ENCODE measurements at places on chromosomes 3 and 15.

- DNase-seq = no peak
These were observed 74.9 kb upstream of the CHRNB4 start for GRCh38 chr15:78715930-78716329.

- no peak for DNase-seq
These were observed 187.9 kb downstream of the GHSR start for GRCh38 chr3:172260381-172260780.

GRCh38 chr3:128993461-128994172 lies at the start of gene CFAP92:
Gene CFAP92 (minus strand): TSS chr3:128994076. CDS start chr3:128993304, 772 bp downstream.
- peak; percentile 97 for DNase-seq

GRCh38 chr15:55372701-55373440 lies 35.3 kb downstream of the CCPG1 start:
- no peak for DNase-seq

DNA sequence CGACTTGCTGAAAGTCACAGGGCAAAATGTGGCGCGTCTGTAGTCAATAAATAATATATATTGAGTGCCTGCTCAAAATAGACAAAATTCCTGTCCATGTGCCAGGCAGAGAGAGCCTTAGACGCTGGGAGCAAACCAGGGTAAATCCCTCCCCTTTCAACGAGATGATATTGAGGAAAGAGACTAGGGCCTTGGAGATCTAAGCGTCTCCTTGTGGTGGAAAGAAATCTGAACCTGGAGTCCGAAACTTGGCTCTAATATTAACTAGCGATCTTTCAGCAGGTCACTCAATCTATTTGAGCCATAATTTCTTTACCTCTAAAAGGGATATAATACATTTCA lies 348 bp upstream of the DPP8 start:
- no peak for DNase-seq

DNA sequence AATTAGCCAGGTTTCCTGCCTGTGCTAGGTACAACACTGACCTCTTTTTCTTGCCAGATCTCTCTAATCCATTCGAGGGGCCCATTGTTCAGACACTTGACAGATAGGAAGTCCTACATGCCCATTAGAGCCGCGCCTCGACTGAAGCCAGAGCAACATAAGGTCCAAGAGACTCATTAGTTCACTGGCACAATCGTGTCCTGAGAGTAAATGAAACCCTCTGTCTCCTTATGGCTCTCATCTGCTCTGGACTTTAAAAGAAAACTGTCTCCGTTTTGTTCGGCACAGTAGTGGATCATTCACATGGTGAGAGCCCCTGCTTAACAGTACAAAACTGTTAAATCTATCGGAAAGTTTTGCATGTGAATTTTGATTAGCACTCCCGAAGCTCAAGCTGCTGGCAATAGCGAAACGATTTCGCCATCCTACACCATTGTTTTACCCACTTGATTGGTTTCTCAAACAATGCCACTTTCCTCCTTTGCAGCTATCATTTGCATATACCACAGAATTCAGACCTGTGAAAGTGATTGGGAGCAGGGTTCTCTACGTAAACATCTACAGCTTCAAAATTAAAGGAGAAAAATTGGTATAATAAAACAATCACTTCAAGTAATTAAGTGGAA lies 19.0 kb upstream of the C15orf61 start:
- DNase-seq = no peak

DNA sequence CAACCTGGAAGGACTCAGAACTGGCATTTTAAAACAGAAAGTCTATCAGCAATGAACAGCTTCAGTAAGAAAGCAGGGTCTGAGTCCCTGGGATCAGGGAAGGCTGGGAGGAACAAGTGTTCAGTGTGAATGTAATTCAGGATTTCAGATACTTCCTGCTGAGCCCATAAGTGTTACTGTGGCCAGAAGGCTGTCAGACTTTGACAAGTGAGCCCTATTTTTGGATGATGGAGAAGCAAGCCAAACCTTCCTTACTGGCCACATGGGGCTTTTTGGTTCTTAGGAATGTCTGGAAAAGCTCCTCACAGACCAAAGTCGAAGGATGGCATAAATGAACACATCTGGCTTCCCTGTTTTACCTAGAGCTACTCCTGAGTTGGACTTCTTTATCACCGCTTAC lies 157.2 kb downstream of the BBX start:
- DNase-seq = no peak

- DNase-seq = no peak
These were observed 2.2 kb downstream of the CCDC32 start for GRCh38 chr15:40562691-40563090.

DNA sequence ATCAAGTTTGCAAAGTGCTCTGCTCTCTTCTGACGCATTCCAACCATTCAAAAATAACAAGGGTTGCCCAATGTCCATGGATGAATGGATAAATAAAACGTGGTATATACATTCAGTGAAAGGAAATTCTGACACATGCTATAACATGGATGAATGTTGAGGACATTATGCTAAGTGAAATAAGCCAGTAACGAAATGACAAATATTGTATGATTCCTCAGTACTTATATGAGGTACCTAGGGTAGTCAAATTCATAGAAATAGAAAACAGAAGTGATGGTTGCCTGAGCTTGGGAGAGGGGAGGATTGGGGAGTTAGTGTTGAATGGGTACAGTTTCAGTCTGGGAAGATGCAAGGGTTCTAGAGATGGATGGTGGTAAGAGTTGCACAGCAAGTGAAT lies 33.9 kb downstream of the SH3BP5 start:
- no peak for DNase-seq

- DNase-seq = no peak
These were observed 533.5 kb downstream of the NAALADL2 start for GRCh38 chr3:175392653-175393052.

DNA sequence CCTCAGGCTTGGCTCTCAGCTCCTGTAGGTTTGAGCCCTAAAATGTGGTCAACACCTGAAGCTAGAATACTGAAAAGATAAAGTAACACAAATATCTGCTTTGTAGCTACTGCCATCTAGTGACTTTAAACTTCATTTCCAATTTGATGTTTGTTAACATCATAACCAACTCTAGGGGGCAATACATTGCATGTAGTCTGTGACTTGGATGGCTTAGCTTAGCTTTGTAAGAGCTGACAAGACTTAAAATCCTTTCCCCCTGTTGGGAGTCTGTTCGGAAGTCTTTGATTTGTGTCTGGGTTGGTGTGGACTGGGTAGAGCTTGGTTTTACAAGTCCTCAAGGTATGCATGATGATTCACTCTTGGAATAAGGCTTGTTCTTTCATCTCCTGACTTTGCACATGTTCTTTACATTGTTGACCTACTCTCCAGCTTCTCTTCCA lies 51.7 kb downstream of the SCN11A start:
- no peak for DNase-seq

DNA sequence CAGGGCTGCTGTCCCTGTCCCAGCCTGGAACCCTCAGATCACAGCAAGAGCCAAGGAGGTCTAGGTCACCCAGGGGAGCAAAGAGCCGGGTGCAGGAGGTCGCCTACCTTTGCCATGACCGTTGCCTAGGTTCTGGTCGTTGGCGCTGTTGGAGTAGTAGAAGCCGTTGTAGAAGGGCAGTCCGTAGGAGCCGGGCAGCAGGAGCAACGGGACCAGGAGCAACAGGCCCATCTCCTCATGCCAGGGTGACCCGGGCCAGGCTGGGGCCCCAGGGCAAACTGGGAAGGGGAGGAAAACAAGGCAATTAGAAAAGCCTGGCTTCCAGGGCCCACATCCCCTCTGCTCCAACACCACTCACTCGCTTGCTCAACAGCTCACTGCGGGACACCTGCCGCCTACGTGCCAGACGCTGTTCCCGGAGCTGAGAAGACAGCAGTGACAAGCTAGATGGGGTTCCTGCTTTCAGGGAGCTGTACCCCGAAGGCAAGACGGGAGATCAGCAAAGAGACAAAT lies 8.2 kb downstream of the HAPLN3 start:
- DNase-seq = no peak

DNA sequence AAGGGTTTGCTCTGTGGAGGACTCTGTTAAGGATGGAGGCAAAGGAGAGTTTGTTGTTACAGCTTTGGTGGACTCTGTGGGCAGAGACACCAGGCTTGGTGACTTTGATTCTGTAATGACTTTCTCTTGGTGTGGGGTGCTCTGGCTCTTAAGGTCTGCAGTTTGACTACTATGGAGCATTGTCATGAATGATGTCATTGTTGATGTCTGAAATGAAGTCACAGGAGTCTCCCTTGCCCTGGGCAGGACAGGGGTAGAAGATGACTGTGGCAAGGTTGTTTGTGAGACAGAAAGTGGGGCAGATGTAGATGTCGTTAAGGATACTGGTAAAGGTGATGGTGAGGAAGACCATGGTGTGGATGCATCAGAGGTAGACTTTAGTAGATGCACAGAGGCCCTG lies 42.7 kb downstream of the HEG1 start:
- DNase-seq = no peak

DNA sequence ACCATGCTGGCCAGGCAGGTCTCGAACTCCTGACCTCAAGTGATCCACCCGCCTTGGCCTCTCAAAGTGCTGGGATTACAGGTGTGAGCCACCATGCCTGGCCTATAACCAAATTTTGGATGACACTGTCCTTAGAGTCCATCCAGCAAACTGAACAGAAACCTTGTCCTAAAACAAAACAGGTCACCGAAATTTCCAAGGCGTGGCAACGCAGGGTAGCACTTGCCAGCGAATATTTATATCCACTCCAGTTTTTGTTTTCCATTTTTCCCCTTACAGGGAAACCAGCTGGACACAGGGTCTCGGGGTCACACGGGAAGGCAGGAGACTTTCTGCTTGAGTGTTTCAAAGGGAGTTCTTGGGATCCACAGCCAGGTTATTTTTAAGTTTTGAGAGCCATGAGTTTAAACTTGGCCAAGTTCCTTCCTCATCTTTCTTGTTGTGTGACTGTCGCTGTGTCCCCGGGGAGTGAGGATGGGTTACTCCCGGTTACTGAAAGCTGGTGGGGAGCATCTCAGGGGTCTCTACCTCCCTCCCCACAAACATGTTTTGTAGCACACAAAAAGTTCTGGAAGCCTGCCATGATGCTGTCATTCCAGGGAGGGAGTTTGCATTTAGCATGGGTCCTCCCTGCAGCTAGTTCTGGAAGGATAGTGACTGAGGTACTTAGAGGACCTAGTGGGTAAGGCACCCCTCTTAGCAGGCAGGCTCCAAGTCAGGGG lies 12.6 kb downstream of the LIMD1 start:
- DNase-seq = no peak

- no peak for DNase-seq
These were observed 772 bp downstream of the FAM81A start for GRCh38 chr15:59438625-59439290.

GRCh38 chr3:184486614-184487013 lies 75.0 kb upstream of the EPHB3 start:
- no peak for DNase-seq

DNA sequence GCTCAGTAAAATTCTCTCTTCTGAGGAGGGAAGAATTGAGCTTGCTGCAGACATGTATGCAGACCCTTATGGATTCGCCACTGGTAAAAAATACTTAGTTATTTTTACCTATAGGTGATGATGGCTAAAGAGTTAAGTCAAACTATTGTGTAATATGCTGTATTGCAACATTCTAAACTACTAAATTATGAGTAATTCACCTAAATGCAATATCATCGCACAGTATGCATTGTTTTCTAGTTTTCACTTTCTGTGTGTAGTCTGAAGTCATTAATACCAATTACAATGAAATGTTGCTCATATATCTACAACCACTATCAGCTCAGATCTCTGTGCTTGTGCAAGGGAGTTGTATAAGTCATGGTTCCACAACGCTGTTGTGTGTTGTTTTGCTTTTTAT lies 48.7 kb upstream of the ROBO2 start:
- no peak for DNase-seq

DNA sequence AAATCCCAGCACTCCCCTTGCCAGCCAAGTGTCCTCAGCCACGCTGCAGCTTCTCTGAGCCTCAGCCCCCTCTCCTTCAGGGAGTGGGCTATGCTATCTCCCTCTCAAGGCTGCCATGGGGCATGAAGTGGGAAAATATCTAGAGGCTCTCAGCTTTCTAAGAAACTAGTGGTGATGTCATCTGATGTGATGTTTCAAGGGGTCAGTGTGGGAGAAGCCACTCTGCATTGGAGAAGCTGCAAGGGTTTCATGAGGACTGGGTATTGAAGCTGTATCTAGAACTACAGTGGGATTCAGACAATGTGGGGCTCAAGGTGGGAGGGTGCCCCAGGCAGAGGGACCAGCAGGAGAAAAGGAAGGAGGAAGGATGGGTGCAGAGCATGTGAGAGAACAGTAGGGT lies 210.2 kb downstream of the TLE3 start:
- no peak for DNase-seq

- no peak for DNase-seq
These were observed 12.2 kb upstream of the MEX3B start for GRCh38 chr15:82058026-82058425.

- DNase-seq = no peak
These were observed 2.6 kb downstream of the GP5 start for GRCh38 chr3:194396539-194396858.

DNA sequence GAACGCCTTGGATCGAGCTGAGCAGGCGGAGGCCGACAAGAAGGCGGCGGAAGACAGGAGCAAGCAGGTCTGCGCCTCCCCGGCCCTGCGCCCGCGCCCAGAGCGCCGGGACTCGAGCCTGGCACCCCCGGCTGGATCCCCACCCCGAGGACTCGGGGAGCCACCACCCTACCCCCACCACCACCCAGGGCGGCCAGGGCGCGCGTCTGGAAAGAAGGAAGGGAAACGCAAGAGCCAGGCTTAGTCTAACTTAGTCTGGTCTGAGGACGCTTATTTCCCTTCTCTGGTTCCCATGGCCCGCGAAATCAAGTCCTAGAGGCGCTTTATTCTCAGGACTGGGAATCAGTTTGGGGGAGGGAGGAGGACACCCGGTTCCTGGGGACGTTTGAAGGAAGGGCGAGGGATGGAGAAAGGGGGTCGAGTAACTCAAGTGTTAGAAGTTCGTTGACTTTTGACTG lies 359 bp downstream of the TPM1 start:
- DNase-seq = no peak

- DNase-seq = no peak
These were observed 880 bp upstream of the ARMC8 start for GRCh38 chr3:138186221-138186620.

- DNase-seq = peak; percentile 82
These were observed 481 bp upstream of the CRYBG3 start for GRCh38 chr3:97821287-97821773.

DNA sequence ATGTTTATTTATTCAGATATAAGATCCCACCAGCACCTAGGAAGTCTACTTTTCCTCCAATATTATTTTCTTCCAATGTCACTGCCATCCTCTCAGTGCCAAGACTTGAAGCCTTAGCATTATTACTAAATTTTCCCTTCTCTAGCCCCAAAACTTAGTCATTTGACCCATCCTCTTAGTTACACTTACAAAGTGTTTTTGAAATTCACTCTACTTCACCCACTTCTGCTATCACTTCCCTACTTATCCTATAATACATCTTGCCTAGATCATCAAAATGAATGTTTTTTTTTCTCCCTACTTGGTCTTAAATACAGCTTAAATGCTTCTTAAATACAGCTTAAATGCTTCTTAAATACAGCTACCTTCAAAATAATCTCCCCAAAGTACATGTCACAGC lies 376.6 kb downstream of the RSL24D1 start:
- no peak for DNase-seq

DNA sequence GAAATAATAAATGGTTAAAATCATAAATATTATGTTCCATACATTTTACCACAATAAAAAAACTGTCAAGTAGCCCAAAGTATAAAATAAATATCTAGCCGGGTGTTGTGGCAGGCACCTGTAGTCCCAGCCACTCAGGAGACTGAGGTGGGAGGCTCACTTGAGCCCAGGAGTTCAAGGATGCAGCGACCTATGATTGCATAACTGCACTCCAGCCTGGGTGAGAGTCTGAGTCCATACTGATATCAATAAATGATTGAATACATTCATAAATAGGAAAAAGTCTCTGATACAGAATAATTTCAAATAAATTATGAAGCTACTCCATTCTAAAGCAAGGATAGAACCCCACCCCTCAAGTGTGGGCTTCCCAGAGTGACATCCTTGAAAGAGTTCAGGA lies 68.5 kb upstream of the GATA2 start:
- peak; percentile 9 for DNase-seq
